Kidney tubule cell (primary cell): ENCODE measurements at places on chromosomes 13 and 19.

GRCh38 chr19:4991538-4991937, 22.6 kb downstream of the KDM4B start:
- DNase-seq, result no peak

- DNase-seq, result peak; percentile 7
Observed at GRCh38 chr19:40689339-40690049, 957 bp downstream of the NUMBL start.

- DNase-seq, result no peak
Observed at GRCh38 chr13:43985422-43986072, 105.8 kb downstream of the LACC1 start.

GRCh38 chr19:42023121-42023942, 29.3 kb upstream of the ATP1A3 start:
- DNase-seq, result no peak

DNA sequence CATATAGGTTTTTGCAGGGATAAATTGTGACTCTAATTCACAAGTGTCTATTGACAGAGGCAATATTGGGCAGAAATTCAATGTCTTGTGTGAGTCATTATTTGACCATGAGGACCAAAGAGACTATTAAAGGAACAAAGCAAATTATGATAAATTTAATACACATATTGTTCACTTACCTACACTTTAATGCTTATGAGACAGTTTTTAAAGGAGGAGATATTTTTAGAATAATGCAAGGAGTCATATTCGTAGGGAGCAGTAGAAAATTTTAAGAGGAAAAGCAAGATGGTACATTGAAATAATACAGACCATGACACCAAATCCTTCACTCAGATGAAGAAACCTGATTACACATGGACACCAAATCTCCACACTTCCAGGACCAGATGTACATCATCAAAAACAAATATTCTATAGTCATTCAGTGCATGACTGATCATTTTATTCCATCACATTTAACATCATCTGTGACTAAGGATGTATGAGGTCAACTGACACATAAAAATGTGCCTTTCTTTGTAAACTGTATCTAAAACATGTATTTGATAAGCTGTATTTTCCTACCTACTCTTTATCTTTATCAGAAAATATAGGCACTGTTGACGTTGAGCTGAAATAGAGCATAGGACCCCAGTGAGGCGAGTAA, 4.2 kb upstream of the OR7A17 start:
- no peak for DNase-seq

GRCh38 chr13:31937436-31937835, 94.1 kb upstream of the FRY start:
- no peak for DNase-seq

DNA sequence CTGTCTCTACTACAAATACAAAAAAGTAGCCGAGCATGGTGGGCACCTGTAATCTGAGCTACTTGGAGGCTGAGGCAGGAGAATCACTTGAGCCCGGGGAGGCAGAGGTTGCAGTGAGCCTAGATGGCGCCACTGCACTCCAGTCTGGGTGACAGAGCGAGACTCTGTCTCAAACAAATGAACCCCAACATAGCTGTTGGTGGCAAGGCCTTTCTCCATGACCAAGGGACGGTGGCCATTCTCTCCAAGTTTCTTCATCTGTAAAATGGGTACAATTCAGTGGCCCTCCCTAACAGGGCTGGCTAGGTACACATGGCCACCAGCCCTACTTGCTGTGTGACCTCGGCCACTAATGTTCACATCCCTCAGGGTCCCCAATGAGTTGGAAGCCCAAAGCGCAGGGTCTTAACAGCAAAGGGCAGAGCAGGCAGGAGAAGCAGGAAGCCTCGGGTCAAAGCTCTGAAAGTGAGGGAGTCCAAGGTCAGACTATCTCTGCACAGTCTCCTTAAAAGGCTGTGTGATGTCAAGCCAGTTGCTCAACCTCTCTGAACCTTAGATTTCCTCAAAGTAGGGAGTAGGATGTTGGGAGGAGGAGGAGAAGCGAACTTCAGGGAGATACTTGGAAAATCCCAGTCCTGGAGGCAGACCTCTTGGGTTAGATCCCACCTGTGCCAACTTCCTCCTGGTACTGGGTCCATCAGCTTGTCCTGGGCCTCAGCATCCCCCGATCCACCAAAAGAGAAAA, 2.7 kb downstream of the JUND start:
- DNase-seq, result peak; percentile 37

GRCh38 chr19:54674021-54674617, 11.3 kb downstream of the LILRB4 start:
- DNase-seq, result peak; percentile 39

GRCh38 chr13:99103536-99103935, 97.1 kb upstream of the UBAC2 start:
- DNase-seq, result no peak

- DNase-seq, result peak; percentile 99
Observed at GRCh38 chr13:37656247-37656940, 57.8 kb upstream of the POSTN start.

DNA sequence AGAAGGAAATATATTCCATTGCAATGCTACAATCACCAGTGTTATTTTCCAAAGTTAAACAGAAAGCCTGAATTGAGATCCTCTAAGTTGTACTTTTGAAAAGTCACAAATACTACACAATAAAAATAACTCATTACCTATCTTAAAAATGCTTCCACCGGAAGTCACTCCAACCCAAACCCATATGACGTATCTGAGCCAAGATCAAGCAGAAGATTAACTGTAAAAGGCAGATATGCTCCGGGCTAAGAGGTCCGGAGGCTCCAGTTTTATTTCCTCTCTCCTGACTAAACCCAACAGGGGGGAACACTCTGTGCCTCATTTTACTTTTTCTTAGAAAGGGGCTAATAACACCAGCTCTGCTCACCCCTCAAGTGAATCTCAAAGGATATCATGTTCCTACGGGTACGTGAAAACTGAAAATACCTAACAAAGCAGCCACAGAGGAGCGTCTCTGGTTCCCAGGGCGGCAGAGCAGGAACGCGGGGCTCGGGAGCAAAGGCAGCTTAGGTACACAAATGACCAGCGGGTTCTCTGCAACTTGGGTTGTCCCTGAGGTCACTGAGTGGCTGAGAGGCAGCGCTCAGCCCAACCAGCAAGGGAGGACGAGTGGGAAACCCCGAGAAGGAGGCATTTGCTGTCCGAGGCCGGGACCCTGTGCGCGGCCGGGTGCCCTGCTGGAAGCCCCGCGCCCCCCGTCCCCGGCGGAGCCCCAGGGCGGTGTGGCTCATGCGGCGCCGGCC, 750 bp downstream of the RAB20 start:
- peak; percentile 50 for DNase-seq

DNA sequence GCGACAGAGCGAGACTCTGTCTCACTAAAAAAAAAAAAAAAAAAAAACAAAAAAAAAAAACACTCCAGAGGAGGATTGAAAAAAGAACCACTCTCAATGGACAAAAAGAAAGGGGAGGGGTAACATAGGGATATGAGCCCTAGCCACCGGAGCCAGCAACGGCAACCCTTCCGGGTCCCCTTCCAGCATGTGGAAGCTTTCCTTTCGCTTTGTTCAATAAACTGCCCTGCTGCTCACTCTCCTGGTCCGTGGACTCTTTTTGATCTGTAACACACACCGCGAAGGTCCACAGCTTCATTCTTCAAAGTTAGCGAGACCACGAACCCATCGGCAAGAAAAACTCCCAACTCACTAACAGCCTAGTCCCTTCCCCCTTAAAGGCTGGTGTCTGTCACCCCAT, 1.0 kb upstream of the REX1BD start:
- no peak for DNase-seq

DNA sequence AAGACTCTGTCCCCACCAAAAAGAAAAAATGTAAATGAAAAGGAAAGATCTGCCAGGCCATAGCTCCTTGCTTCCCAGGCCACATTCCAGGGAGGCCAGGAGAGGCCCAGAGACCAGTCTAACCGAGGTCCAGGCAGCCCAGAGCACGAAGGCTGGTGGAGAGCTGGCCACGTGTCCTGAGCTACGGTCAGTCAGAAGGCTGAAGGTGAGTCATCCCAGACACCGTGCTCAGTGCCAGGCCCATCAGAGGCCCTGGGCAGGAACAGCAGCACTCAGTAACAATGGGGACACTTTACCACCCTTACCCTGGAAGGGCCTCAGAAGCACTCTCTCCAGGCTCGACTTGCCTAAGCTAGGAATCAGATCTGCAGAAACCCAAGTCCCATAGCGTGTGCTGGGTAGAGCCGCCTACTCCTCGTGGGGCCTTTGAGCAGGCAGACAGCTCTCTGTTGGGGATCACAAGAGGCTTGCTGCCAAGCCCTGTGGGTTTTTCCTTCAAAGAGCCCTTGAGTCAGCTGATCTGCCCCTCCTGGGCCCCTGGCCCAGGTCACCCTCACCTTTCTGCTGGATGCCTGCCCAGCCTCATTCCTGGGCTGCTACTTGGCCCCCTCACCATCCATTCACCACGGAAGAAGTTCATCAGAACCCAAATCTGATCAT, 11.6 kb upstream of the DNMT1 start:
- peak; percentile 45 for DNase-seq

DNA sequence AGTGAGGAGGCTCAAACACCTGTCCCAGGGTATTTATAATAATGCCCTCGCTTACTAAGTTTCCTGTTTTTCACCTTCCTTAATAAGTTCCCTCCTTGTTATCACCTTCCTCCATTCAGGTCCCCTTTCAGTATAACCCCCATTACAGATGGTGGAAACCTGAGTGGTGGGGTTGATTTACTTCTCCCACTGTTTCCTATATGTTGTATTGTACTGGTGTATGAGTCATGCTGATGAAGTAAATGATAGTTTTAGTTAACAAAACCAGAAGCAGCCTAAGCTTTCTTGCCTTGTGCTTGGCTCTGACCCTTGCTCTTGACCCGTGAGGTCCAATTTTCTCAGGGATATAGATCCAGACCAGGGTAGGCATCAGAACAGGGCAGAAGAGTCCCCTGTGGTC, 22.3 kb upstream of the TNFSF11 start:
- DNase-seq, result no peak

GRCh38 chr19:29760752-29761502, 45.9 kb upstream of the C19orf12 start:
- no peak for DNase-seq

- DNase-seq, result no peak
Observed at GRCh38 chr13:41974262-41974900, 13.5 kb upstream of the VWA8 start.

DNA sequence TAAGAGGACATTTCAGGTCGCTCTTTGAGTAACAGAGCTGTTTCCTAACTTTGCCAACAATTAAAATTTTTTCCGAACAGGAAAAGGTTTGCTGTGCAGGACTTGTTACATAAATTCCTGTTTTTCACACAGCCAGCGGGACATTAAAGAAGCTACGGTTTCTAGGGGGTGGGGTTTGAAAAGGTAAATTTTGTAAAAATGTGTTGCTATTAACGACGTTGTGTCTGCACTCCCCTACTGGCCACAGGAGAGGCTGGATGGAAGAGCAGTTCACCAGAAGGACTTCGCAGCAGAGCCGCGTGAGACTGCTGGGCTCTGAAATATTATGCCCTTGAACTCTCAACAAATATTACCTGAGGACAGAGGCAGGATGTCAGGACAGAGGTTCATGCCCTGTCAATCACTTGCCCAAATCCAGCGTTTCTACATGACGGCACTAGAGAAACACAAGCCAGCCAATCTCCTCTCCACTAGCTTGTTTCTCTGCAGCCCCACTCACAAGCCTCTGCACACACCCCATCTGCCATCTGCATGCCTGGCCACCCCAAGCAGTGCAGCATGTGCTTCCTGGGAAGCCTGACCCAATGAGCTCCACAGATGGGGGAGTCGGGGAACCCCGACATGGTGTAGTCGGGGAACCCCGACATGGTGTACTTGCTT, 102.0 kb downstream of the FOXO1 start:
- DNase-seq, result no peak

DNA sequence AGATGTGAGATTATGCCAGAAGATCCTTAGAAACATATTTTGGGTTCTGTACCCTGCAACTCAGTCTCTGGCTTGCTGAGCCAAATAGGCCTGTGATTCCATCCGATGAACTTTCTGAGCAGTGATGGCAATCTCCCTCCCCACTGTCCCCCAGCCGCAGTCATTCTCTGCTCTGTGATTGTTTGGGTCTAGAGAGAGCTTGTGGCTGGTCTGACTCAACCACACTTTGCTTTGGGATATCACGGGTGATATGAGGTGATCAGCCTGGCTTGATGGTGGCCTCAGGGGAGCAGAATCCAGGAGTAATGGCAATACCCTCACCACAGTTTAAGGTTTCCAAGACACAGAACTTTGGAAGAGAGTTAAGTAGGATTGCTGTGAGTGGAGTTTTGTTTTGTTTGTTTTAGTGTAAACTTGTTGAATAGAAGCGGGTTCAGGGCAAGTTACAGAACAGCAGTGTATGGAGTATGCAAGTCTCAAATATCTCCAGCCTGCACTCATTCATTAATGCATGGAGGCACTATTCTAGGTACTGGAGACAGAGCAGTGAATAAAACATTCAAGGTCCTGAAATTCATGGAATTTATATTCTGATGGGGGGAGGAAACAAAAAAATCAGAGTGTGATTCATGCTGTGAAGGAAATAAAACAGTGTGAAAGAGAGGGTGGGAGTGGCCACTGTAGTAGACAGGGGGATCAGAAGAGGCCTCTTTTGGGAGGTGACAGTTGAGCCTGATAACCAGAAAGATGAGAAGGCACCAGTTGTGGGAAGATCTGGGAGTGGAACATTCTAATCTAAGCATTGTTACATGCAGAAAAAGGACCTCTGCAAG, 5.3 kb downstream of the SAMD4B start:
- no peak for DNase-seq

DNA sequence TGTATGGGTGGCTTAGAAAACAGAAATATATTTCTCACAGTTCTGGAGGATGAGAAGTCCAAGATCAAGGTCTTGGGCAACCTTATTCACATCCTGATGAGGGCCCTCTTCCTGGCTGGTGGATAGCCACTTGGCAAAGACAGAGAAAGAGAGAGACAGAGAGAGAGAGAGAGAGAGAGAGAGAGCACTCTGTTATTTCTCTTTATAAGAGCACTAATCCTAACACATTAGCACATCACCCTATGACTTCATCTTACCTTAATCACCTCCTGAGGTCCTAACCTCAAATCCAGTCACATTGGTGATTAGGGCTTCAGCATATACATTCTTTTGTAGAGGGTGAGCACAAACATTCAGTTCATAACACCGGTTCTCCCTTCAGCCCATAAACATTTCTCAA, 430.3 kb downstream of the EFNB2 start:
- peak; percentile 78 for DNase-seq

DNA sequence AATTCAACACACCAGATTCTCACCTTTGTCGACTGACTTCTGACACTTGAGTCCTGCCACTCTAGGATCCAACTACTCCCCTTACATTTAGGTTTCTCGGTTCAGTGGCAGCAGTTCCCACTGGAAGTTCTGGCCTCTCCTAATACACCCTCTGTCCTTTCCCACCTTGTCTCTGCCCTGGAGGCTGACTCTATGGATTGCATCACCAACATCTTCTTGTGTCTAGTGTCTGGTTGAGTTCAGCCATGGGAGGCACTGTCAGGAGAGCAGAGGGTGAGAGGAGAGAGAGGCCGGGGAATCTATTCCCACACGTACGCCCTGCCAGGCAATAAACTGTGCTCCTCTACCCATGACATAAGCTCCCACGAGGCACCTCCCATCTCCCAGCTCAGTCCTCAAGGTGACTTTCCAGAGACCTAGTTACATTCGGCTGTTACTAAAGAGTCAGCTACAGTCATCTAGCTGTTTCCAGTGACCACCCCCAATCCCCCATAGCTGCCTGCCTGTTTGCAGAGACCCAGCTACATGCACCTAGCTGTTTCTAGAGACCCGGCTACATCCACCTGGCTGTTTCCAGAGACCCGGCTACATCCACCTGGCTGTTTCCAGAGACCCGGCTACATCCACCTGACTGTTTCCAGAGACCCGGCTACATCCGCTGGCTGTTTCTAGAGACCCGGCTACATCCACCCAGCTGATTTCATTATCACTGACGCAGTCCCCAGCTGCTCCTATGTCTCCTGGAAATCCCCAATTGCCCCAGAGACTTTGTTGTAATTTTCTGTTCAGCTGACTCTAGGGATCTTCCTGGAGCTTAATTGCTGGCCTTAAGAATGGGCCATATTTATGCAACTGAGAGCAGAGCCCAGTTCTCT, 8.1 kb upstream of the LILRB4 start:
- DNase-seq, result no peak
